ENCODE measurements at places on chromosomes 4 and X. TPM values are rescaled to one million over a fixed set of nuclear protein-coding genes. Genes with fewer than 3 reads are reported as not detected.

The LRCH2 gene
- 4.6 TPM for total RNA-seq

The HSFX4 gene
- not detected for total RNA-seq

The PDCL2 gene
- not detected for total RNA-seq

The ZFP92 gene
- under 0.01 TPM for total RNA-seq

The RNF113A gene
- 21.4 TPM for total RNA-seq

The C1QTNF7 gene
- 3.0 TPM for total RNA-seq

The NPY2R gene
- not detected for total RNA-seq

The RTL3 gene
- not detected for total RNA-seq

The TRIM60 gene
- total RNA-seq, result not detected

The VCX2 gene
- not detected for total RNA-seq
